ENCODE measurements at places on chromosomes 5 and 9.
A peak's percentile ranks its signal among the peaks of the same experiment; 100 is the strongest.

GRCh38 chr9:33921967-33922895 lies 105.3 kb downstream of the UBE2R2 start:
- DNase-seq = no peak

- no peak for DNase-seq
Observed at GRCh38 chr5:143889986-143890385, 78.0 kb downstream of the HMHB1 start.

DNA sequence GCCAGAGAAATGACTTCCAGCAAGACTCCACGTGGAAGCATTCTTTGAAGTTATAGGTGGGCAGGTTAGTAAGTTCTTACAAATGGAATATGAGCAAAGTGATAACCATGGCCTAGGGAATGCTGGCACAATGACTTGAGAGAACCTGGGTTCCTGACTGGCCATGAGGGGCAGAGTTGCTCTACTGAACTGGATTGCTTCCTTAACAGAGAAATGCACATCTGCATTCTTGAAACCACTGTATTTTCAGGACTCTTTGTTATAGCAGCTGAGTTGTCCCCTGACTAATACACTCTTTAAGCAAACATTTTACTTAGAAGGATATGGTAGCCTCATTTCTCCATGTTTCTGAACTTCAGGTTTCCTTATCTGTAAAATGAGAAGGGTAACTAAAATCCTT lies 108.3 kb upstream of the GNA14 start:
- DNase-seq = no peak

DNA sequence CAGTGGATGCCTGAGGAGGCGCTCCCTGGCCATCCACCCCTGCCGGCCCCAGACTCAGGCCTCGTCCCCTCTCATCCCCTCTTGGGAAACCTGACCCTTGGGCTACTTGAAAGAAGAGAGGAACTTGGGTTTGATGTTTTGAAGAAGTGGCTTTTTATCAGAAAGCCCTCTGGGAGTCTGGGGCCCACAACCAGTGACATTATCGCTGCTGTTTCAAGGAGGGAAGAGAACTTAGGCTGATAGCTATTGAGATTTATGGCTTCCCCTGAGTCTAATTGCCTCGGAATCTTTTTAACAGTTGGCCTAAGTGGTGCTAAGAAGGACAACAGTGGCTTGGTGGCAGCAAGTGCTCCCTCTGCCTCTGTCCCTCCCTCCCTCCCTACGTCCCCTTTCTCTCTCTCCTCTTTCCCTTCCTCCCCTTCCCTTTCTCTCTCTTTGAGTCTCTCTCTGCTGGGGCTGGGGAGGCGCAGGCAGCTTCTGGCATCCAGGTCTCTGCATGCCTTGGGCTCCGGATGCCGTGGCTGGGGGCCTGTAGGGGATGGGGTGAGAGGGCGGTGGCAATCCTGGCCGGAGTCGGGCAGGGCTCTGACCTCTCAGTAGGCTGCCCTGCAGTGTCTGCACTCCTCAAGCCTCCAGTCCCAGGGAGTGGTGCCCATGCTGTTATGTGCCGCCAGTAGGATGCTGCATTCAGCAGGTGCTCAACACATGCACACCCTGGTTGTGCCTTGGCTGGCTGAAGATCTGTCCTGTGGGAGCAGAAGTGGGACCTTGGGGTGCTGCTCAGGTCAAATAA lies 49.6 kb upstream of the RXRA start:
- DNase-seq = no peak

DNA sequence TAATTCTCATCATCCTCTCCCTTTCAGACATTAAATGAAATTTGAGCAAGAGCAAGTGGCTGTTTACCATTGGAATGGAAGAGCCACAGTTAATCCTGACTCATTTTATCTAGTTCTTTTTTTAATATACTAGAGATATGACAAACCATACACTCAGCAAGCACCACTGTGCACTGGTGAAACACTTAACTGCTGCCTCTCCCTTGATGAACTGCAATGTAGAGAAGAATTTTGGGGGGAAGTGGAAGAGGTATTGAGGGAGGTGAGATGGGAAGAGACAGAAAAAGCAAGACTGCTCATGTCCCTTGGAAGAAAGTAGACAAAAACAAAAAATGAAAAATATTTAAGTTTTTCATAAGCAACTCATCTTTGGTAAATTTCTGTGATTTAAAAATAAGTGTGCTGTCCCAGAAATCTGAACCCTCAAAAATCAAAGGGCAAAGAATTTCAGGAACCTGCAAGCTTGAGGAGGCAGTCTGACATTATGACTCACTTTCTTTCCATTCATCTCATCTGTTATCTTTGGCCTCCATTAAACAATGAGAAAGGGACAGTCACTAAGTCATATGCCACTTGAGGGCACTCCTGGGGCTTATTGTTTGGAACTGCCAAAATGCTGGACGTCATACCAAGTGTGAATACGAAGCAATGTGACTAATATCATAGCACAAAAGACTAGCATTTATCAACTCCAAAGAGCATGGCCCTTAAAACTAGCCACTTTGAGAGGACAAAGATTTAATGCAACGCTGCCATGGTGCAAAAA lies 566.8 kb upstream of the DMAC1 start:
- DNase-seq = no peak

DNA sequence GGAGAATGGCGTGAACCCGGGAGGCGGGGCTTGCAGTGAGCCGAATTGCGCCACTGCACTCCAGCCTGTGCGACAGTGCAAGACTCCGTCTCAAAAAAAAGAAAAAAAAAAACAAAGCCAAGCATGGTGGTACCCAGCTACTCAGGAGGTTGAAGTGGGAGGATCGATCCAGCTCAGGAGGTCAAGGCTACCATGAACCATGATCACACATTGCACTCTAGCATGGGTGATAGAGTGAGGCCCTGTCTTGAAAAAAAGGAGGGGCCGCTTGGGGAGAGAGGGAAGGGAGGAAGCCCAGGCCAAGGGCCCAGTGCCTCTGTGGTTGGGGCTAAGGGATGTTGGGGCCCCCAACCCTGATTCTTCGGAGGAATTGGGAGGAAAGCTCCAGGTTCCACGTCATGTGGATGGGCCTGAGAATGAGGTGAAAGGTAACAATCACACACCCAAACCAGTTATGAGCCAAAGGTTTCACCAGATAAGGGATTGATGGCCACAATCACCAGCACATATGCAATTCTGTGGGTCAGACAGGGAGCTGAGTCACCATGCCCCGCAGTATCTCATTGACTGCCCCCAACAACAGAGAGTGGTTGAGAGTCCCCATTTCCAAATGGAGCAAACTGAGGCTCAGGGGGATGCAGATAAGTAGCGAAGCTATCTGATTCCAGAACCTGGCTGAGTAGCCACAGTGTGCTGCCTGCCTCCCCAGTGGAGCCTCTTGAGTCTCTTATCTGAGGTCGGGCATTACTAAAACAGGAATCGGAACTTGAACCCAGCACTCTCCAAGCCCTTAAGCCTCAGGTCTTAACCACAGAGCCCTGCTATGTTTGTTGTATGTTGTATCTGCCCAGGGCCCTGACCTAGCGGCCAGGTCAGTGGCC lies 20.5 kb downstream of the SWI5 start:
- DNase-seq = no peak

GRCh38 chr9:79651251-79651795 lies 79.6 kb downstream of the TLE4 start:
- DNase-seq = no peak

GRCh38 chr5:28734396-28734795 lies 1696.0 kb upstream of the CDH9 start:
- DNase-seq = no peak

- no peak for DNase-seq
Observed at GRCh38 chr5:123203105-123203800, 114.2 kb downstream of the PRDM6 start.

GRCh38 chr9:70112981-70113380 lies 69.3 kb downstream of the MAMDC2 start:
- peak; percentile 47 for DNase-seq

DNA sequence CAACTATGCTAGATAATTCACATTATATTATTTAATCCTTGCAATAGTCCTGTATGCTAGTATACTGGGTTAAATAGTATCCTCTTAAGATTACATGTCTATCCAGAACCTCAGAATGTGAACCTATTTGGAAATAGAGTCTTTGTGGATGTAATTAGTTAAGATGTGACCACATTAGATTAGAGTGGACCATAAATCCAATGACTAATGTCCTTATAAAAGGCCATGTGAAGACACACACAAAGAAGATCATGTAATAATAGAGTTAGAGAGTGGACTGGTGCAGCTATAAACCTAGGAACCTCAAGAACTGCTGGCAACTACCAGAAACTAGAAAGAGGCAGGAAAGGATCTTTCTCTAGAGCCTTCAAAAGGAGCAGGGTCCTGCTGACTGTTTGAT lies 263.6 kb upstream of the PTGER4 start:
- DNase-seq = no peak

GRCh38 chr5:88660264-88660946 lies 222.6 kb downstream of the MEF2C start:
- DNase-seq = no peak

DNA sequence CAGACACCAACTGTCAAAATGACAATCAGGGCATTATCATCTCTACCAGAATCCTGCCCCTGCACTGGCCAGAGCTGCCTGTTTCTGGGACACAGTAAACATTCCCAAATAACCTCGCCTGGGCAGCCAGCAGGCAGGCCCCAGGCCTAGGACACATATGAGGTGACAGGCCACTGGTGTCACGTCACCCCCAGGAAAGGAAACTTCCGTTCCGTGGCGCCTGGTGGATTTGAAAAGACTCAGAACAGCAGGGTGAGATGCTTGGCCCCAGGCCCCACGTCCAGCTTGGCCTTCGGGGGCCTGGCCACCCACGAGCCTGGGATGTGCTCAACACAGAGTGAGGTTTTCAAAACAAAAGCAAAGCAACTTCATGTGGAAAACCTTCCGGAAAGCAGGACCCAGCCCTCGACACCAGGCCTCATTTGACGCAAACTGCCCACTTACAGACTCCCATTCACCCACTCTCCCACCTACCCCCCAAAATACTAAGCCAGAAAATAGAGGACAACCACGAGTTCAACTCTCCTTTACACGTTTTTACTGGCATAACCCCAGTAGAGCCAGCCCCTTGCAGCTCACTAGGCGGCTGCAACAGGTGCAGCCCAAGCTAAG lies 1.2 kb downstream of the SEMA4D start:
- no peak for DNase-seq

DNA sequence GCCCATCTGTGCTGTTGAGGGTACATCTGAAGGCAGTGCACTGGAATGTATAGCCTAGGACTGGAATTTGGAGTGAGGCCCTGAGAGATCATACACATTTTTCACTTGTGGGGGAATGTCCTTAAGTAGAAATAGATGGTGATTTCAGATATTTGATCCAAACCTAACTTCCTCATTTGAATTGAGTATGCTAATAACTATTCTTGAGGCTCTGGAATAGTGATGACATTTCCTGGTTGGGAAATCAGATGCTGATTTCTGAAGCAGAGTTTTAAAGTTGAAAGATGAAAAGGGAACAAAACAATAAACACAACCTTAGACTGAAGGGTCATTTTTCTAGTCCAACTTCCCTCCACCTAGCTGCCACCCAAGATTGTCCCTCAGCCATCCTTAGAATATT lies 163.0 kb upstream of the CCDC152 start:
- no peak for DNase-seq

DNA sequence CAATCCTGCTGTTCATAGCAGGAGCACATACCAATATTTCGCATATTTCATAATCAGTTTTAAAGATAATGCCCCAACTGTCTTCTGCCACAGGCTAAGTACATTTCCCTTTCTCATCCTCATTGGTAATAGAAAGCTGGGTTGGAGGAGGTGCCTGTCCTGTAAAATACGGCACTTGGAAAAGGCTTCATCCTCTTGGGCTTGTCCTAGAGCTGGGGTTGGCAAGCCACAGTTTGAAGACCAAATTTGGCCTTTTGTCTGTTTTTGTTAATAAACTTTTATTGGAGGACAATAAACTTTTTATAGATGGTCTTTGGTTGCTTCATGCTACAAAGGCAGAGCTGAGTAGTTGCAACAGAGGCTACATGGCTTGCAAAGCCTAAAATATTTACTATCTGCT lies 997.8 kb upstream of the CDH18 start:
- no peak for DNase-seq

DNA sequence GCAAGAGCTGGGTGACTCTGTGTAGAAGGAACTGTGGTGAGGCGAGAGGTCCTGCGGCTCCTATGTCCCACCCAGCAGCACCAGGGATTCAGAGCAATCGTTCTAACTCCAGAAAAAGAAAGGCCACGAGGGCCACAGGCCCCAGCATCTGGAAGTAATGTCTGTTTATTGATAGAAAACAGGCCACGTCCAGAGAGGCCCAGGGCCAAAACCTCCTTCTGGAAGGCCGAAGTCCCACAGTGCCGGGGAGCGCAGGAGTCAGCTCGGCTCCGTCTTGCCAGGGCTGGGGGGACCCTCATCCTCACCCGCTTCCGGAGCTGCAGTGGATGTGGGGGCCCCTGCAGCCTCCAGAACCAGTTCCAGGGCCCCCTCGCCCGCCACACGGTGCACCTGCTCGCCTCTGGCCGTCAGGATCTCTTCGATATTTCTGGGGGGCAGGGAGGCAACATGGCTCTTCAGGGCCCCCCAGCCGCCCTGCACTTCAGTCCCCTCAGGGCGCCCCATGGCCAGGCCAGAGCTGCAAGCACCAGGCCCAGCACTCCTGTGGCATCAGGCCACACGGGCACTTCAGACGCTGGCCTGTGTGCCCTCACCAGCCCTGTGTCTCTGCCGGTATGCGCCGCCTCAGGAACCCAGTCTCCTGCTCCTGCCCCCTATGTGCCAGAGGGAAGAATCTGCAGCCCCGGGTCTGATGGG lies 1.6 kb downstream of the DNLZ start:
- DNase-seq = no peak

- DNase-seq = no peak
Observed at GRCh38 chr9:93181672-93182435, 2.1 kb upstream of the WNK2 start.

DNA sequence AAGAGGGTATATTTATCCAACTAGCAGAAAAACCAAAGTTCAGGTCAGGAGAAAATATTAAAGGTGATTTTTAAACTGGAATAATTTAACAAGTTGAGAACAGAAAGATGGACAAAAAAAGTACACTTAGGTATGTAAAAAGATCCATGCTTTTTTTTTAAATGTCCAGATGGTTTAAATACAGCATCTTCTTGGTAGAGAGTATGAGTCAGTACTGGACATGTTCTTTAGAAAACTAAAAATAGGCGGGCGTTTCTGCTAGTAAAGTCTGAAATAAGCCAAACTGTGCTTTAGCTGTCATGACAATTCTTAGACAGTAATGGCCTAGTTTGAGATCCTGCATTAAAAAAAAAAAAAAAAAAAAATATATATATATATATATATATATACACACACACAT lies 255.9 kb upstream of the ST8SIA4 start:
- no peak for DNase-seq

DNA sequence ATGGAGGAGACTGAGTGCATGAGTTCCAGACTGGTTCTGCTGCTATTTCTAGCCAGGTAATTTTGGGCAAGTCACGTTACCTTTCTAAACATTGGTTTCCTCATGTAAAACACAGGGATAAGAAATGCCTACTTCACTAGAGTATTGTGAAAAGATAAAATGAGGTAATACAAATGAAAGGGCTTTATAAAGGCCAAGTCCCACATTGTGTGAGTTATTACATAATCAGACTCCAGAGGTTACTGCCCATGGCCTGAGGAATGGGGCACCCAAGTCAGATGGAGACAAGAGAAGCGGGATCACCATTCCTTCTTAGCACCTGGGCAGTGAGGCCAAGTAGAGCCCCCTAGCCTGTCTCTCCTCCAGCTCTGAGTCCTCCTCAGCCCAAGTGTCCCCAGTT lies 7.5 kb downstream of the HBEGF start:
- DNase-seq = no peak
